Stimulated activated CD4-positive, alpha-beta T cell treated with anti-CD3 and anti-CD28 coated beads, Interleukin-12 subunit alpha, Interleukin-12 subunit beta, amount 100 ng/mL, for 4 hours (primary cell): ENCODE measurements at places on chromosomes 13 and 19.

- no peak for DNase-seq
Measured at GRCh38 chr13:41533266-41534052, 76.1 kb downstream of the RGCC start.

- DNase-seq, result peak; percentile 56
Measured at GRCh38 chr19:57099199-57099661, 20.6 kb upstream of the USP29 start.

DNA sequence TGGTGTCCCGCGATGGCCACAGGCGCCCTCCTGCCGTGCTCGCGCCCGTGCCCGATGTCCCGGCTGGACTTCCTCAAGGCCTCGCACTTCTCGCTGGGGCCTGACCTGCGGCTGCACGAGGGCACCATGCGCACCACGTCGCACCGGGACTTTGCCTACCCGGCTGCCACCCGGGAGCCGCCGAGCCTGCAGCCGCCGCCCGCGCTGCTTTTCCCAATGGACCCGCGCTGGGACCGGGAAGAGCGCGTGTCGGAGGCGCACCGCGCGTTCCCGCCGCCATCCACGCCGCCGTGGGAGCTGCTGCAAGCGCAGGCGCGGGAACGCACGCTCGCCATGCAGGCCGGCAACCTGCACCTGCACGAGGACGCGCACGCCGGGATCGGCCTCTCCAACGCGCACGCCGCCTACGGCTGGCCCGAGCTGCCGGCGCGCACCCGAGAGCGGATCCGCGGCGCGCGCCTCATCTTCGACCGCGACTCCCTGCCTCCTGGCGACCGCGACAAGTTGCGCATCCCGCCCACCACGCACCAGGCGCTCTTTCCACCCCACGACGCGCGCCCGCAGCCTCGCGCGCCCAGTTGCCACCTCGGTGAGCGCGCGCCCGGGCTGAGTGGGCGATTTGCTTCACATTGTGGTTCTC lies 12.1 kb upstream of the PEX11G start:
- DNase-seq, result peak; percentile 56

DNA sequence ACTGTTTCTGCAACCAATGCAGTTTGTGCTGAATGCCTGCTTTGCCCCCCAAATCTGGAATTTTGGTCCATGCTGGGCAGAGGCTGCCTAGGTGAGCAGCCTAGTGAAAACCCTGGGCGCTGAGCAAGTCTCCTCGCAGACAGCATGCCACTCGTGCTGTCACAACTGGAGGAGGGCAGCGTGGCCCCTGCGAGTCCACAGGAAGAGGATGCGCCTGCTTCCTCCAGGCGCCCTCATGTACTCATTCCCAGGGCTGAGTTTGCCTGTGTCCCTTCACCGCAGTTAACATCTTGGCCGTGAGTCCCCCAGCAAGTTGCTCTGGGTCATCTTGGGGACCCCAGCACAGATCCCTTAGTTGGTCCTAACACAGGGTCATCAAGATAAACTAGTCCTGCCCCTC lies 26.2 kb upstream of the TMEM160 start:
- no peak for DNase-seq

DNA sequence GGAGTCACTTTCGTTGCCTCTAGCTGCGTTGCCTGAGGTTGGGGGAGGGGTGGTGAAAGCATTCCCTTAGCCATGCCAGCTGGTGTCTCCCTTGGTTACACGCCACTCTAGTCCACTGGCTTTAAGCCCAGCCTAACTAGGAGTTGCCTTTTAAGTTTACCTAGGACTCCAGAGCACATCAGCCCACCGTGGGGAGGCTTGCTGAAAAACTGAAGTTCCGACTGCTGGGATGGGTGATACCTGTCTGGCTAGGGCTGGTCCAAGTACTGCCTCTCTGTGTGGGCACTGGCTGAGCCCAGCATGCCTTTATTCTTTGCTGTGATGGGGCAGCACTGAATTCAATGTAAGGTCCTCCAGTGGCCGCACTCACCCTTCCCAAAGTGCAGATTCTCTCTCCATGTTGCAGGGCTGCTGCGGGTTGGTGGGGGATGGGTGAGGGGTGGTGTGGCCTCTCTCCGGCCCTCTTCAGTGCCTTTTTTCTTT lies 11.8 kb upstream of the CEACAM1 start:
- no peak for DNase-seq

DNA sequence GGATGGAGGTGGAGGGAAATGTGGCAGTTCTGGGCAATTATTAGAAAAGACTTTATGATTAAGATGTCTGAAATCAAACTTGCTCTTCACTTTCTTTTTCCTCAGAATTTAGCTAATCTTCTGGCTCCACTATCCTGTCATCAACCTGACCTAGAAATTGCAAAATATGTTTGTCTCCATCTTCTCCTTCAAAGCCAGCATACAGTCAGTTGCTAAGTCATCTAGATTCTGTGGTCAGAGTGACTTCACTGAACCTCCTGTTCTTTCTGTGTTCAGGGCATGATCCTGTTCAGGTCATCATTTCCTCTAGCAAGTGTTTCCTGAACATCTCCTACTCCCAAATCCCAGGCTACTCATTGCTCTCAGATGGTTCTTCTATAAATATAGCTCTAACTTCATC lies 10.8 kb upstream of the CCNA1 start:
- no peak for DNase-seq

DNA sequence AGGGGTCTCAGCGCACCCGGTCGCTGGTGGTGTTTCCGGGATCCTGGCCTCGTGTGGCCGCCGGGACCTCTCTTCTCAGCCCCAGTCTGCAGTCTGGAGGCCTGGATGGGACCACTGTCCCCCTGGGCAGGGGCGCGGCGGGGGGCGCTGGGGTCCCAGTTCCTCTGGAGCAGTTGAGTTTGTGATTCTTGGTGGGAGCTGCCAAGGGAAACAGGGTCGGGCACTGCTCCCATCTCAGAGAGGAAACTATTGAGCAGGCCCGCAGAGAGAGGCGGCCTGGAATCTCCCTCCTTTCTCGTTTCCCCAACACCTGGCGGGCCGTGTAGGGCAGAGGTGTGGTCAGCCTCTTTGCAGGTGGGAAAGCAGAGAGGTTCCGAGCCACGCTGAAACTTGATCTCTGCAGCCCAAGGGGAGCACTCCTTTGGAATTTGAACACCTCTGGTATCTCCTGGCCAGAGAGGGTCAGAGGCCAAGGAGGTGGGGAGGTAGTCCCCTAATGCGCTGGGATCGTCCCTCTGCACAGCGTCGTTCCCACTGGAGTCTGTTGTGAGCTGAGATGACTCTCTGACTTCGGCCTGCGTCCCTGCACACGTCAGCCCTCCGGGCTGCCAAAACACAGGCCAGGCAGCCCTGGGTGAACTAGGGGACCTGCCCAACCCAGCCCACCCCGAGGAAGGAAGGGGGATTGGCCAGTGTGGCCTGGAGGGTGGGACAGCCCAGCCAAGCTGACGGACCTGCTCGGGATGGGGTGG lies 741 bp downstream of the PLEKHF1 start:
- no peak for DNase-seq

- DNase-seq, result peak; percentile 85
Measured at GRCh38 chr19:42132030-42132628, at the start of gene POU2F2. TSS of gene POU2F2 (minus strand) at chr19:42132446. CDS start at chr19:42132411, 35 bp downstream.

DNA sequence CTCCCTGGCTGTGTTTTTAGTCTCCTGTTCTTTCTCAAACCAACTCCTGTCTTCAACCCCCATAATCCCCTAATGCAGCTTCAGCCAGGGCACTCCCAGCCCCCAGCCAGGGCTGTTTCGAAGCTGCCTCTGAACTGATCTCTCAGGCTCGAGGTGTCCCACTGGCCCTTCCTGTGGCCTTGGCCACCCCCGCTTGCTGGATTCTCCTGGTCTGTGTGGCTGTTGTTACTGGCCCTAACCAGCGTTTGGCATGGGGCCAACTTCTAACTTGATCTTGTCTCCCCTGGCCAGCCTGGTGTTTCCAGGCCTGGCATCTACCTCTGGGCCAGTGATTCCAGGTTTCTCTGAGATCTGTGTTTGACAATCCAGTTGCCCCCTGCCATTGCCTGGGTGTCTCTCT lies 11.0 kb downstream of the XAB2 start:
- DNase-seq, result no peak

DNA sequence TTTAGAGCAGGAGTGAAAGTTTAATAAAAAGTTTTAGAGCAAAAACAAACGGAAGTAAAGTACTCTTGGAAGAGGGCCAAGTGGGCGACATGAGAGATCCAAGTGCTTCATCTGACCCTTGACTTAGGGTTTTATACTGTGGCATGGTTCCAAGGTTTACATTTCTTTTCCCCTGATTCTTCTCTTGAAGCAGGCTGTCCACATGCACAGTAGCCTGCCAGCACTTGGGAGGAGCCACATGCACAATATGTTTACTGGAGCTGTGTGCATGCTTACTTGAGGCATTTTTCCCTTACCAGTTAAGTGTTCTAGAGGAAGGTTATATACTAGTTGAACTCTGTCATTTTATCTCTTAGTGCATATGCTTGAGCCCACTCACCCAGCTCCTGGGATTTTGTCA lies 295.6 kb downstream of the TBC1D4 start:
- no peak for DNase-seq
